ENCODE measurements at places on chromosomes 6 and 20.

GRCh38 chr6:53924277-53924676 is 129.5 kb downstream of the LRRC1 start:
- DNase-seq: no peak

GRCh38 chr6:162267641-162268040 is 459.9 kb downstream of the PRKN start:
- DNase-seq: no peak

- peak; percentile 76 for DNase-seq
Measured at GRCh38 chr6:117548797-117549301, 53.5 kb downstream of the GOPC start.

- DNase-seq: peak; percentile 23
Measured at GRCh38 chr6:159977255-159977903, 8.5 kb downstream of the IGF2R start.

- no peak for DNase-seq
Measured at GRCh38 chr6:13298446-13298845, 29.9 kb downstream of the TBC1D7 start.

DNA sequence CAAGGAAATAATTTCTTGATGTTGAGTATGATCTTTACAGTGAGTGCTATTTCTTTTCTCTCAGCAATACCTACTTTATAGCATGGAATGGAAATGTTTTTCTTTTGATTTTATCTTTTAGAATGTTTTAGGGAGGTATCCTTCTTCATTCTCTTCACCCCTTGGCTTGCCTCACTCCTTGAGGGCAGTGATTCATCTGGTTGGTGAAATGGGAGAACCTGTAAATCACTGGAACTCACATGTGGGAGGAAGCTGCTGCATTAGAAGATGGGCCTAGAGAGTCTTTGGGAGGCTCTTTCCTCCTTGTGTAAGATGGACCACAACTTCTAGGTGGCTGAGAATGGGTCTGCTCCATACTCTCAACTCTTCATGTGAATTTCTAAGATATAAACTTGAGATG is 244.8 kb upstream of the SYNCRIP start:
- DNase-seq: no peak

DNA sequence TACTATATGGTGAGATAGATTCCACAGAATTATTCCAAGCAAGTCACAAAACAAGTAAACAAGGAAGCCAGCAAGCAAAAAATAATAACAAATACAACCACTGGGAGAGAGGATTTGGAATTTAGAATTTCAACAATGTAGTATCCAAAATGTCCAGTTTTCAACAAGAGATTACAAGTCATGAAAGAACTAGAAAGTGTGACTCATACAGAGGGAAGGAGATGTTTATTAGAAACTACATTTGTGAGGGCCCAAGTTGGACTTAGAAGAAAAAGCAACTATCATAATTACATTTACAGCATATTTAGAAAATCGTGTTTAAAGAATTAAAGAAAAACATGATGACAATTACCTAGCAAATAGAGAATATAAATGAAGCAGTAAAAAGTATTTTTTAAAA is 494.6 kb upstream of the ID4 start:
- DNase-seq: no peak

DNA sequence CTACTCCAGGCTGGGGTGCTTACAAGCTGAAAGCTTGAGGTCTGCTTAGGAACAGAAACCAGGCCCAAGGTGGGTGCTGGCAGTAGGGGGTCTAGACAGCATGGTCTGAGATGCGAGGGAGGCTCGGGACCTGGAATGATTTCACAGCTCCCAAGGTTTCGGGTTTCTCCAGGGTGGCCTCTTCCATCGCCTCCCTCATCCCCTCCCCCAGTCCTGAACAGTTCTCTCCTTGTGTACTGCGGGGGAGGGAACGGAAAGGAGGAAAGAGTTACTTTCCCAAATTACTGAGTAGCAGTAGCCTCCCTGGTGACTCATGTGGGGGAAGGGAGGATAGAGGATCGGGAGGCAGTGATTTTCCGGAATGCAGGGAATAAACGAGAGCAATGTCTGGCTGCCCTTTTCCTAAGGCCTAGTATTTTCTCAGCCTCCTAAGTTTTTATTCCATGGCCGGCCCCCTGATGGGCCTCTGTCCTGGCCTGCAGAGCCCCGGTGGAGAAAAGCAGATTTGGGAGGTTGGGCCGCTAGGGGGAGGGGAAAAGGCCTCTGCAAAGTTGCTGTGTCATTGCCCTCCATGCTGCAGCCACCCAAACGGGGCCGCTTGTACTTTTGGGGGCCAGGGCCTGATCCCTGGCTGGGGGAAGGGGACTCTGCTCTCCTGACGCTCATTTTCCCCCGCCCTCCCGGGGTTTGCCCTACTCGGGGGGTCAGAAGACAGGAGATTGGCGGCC is 1.5 kb downstream of the BRD2 start:
- peak; percentile 95 for DNase-seq

DNA sequence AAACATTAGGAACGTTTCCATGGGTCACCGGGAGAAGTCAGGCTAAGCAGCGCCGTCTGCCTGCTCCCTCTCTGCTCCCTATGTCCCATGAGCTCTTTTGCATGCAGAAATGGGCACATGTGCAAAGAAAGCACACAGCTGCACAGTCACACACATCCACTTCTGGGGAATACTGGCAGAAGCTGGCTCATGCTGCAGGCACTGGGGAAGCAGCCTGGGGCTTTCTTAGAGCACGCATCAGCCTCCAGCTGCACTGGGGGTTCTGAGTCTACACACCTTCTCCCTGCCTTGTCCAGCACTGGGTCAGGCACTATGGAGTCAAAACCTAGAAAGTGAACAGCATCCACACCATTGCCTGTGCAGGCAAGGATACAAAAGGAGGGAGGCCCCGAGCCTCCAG is 76.1 kb upstream of the FOXQ1 start:
- DNase-seq: no peak

DNA sequence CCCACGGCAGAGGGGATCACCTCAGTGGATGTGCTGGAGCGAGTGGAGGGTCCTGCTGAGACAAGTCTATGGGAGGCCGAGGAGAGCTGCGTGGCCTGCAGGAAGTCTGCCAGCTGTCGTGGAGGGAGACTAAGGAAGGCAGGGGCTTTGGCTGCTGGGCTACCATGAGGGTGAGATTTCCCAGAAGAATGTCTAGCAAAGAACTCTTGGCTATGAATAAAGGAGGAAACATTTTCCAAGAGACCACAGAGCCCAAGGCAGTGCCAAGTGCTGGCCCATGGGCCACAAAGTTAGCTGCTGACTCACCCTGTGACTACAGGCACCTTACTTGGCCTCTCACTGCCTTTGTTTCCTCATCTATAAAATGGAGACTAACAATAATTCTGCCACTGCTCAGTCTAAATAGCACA is 73.4 kb downstream of the PRDM1 start:
- no peak for DNase-seq
